NCI-H1417 treated with DMSO at 0.1 percent for 48 hours (cell line): ENCODE measurements at places on chromosomes 3 and 15.

DNA sequence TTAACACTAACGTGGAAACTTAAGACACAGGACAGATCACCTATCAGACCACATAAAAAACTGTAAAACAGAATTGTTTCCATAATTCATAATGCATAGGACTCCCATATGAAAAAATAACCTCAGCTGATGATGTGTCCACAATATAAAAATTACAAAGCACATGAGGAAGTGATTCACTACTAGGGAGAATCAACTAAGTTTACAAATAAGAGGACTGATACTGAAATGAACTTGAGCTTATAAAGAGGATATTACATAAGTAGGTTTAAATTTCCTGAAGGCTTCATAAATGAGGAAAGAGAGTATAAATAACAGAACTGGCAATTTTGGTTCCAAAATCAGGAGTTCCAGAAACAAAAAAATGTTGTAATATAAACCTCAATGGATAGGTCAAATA, 111.9 kb downstream of the SAMMSON start:
- no peak for DNase-seq

GRCh38 chr15:27817258-27817657, 281.9 kb downstream of the OCA2 start:
- DNase-seq: no peak

DNA sequence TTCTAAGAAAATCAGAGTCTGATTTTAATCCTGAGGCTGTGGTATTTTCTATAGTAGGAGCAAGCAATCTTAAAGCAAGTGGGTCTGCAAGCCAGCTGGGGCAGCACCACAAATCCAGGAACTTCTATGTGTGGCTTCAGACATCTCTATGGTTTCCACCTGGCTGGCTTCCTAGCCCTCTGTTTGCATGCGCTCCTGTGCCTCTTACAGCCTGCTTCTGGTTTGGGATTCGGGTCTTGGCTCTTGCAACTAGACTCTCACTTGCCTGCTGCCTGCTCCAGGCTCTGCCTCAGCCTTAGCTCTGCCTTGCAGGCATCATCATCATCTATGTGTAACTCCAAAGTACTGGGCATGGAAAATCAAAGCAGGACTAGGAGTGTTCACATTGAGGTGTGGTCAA, 43.4 kb downstream of the MINDY4B start:
- no peak for DNase-seq

DNA sequence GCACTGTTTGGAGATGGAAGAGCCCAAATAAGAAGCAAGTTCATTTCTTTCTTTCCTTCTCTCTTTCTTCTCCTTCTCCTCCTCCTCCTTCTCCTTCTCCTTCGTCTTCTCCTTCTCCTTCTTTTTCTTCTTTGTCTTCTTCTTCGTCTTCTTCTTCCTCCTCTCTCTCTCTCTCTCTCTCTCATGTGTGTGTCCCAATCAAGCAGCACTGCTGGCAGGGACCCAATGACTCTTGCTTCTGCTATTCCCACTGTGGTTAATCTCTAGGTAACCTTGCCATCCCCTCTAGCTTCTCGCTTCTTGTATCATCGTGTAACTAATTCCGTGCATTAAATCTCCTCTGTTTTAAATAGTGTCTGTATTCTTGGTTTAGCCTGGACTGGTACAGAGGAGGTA, 26.1 kb upstream of the ZNF280D start:
- no peak for DNase-seq

- no peak for DNase-seq
Observed at GRCh38 chr3:139506766-139507165, 30.4 kb upstream of the RBP2 start.

GRCh38 chr3:49327485-49327884, 12.4 kb downstream of the USP4 start:
- no peak for DNase-seq

- DNase-seq: no peak
Observed at GRCh38 chr3:105837143-105837740, 31.6 kb downstream of the CBLB start.

DNA sequence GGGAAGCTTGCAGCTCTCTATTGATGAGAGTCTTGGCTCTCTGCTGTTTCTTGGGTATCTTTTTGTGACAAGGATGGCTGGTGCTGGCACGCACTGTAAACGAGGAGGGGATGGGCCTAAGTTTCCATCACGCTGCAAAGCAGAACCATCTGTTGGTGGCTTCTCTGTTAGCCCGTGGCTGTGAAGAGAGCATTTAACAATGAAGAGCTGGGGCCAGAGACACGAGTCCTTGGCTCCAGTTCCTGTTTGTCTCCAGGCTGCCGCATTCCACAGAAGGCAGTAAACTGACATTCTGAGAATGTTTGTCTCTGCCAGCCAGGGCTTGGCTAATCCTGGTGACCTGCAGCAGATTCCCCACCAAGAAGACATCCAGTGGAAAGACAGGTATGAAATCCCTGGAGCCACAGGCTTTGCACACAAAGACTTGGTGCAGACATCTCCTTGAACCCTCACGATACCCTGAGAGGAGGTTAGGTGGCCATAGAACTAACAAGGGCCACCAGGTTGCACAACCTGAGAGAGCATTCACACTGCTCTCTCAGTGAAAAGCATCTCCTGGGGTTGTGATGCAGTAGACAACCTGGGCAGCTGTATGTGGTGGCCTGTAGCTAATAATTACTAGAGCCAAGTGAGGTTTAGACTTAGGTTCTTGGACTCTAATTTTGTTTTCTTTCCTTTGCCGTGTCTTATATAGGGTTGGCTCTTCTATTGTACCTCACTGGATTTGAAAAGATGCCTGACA, 130.9 kb downstream of the ASB7 start:
- no peak for DNase-seq

DNA sequence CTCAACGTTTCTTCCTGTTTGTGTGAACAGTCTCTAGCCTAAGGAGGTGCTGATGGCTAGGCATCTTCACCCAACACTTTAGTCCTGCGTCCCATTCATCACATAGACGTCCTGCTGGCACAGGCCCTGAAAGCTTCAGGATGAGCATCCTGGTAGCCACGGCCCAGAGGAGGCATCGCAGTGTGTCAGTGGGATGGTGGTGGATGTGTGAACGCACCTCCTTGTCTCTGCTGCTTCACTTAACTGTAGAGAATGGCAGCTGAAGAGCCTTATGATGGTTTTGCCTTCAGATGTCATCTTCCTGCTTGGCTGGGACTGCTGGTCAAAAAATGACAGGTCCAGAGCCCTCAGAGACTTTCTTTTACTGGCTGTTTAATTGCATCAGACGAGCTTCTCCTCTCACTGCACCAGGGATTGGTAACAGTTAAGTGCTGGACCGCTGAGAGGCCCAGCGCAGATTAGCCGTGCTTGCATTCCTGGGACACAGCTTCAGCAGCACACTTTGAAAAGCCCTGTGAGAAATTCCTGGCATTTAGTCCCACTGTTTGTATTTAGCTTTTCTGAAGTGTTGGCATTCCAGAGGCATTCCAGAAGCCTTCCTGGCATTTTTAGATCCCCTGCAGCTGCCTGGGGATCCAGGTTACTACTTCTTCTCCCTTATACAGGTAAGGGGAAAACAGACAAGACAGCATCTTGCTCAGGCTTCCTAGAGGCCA, 132.4 kb upstream of the PLXNA1 start:
- no peak for DNase-seq

- no peak for DNase-seq
Observed at GRCh38 chr3:147215660-147216059, 190.7 kb downstream of the ZIC4 start.

- DNase-seq: no peak
Observed at GRCh38 chr3:127011270-127011992, 28.5 kb downstream of the PLXNA1 start.

- no peak for DNase-seq
Observed at GRCh38 chr3:157313186-157313585, 123.5 kb upstream of the PTX3 start.

DNA sequence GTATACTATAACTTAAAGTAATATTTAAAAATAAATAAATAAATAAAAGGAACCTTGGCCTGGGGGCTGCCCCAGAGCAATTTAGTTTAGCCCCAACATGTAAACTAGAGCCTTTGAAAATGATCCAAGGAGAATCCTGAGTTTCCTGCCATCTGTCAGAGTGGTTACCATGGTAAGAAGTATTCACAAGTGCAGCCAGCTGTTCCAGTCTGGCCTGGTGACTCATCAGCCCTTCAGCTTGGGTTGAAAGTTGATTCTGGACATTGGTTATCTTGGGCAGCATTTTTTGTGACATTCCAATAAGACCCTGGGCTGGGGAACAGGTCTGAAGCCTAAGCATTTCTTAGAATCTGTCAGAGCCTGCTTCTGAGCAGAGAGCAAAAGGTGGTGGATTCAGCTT, 72.7 kb upstream of the LRTM1 start:
- no peak for DNase-seq

- DNase-seq: no peak
Observed at GRCh38 chr3:133521946-133522345, 51.5 kb upstream of the CDV3 start.

- no peak for DNase-seq
Observed at GRCh38 chr3:168342946-168343850, 247.5 kb upstream of the GOLIM4 start.

DNA sequence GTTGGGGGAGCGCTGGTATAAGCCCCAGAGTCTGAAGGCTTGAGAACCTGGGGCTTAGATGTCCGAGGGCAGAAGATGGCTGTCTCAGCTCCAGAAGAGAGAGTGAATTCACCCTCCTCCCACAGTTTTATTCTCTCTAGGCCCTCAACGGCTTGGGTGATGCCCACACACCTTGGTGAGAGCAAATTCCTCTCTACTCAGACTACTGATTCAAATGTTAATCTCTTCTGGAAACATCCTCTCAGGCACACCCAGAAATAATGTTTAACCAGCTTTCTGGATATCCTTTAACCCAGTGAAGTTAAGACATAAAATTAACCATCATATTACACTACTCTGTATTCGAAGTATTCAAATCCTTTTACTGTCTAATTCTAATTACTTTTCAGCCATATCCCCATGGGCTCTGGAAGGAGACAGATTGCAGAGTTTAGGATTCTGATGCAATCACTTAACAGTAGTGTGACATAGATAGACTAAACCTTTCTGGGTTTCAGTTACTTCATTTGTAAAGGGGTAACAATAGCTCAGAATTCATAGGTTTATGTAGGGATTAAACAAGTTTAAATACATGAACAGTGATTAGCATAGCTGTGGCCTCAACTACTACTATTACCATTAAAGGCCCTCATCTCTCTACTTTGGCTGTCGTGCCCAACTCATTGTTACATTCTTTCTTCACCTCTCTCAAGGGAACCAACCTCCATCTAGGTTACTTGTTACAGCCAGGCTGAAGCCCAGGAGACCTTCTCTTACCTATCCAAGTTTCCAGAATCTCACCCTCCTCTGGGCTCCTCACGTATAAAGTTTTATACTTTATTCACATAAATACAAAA, 25.7 kb upstream of the ANO10 start:
- DNase-seq: no peak

DNA sequence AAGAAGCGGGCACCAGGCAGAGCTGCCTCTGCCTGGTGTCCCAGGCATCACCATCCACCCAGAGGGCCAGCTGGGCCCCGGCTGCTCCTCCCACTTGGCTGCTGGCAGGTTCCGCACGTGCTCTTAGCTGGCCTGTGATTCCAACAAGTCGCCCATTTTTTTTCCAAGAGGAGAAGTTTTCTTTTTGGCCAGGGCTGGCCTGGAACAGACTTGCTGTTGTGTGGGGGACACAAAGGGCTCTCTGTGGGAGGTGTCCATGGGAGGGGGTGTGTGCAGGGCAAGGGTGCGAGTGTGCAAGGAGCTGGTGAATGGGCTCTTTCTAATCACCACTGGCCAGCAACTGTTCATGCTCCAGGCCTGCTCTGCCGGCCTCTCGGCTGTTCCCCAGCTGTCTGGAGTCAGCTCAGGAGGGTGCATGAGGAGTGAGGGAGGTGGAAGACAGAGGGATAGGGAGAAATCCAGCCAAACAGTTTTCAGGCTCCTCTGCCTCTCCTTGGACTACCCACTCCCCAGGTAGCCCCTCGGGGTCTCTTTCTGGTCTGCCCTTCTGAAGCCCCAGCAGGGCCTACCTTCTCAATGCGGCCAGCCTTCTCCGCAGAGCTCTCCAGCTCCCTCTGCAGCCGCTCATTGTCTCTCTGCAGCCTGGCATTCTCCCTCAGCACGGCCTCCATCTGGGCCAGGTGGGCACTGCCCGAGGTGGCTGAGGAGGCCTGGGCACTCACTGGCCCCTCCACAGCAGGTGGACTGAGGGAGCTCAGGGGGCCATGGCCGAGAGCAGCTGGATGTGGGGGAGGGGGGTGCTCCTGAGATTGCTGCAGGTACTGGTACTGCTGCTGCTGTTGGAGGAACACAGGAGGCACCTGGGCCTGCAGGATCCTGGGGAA, 7.1 kb downstream of the AMOTL2 start:
- DNase-seq: no peak

DNA sequence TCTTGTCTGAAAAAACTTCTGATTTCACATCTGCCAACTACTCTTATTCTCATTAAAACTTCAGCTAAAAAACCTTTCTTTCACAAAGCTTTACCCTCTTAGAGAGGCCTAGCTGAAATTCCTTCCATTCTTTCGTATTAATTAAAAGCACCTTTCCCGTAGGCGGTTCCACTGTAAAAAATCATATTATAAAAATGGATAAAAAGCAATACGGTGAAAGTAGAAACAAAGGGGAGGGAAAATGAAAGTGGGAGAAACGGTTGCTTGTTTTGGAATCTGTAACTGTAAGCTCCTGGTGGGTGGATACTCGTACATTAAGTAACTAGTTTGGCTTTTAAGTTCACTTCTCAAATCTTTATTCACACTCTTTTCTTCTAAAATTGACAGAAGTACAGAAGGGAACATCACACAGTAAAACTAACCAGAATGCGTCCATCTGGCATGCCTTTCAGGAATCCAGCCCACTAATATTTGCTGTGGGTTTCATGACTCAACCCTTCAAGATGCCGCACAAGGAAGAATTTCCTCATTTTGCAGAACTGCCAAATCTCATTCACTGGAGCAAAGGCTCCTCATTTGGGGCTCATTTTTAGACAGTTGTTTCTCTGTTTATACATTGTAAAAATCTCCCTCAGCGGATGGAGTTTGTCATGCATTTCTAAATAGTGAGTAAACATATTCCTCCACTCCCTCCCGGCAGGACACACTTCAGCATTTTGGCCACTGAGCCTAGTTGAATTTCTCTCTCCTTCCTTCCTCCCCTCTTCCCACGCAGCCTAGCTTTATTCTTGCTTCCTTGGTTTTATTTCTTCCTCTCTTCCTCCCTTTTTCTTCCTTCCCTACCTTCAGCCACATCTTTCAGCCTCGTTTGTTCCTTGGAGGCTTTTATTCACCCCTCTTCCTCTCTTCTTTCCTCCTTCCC, 419.5 kb upstream of the NAALADL2 start:
- no peak for DNase-seq

DNA sequence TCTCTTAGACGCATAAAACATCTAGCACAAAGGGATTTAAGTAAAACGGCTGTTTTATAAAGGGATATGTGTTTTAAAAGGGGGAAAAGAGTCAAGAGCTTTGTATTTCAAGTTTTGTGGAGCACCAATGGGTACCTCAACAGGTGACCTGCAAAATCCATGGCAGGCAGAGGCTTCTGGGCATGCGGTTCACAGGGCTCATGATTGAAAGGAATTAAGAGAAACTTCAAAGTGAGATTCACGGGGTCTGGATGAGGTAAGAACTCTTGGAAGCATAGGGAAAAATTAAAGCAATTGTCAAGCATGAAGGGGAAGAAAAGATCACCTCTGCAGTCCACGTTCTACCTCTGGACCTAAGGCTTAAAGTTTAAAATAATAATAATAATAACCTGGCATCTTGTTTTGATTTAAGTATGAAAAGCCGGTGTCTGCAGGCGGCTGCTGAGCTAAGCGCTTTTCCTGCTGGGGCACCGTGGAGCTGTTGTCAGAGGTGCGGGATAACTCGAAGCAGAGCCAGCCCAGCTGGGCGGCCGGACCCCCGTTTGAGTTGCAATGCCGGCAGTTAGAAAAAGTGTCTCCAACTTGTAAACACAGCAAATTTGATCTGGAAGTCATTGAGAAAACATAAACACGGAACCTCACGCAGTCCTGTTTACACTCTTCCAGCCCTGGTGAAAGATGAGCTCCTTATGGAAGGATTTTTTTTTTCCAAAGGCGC, 40.5 kb downstream of the HES1 start:
- no peak for DNase-seq
